ENCODE measurements at places on chromosomes 12 and 14. TPM values are rescaled to one million over a fixed set of nuclear protein-coding genes. Genes with fewer than 3 reads are reported as not detected.
A peak's percentile ranks its signal among the peaks of the same experiment; 100 is the strongest.

Gene CDH24
- total RNA-seq: 7.1 TPM

Gene GCH1
- 4.4 TPM for total RNA-seq

Gene DERA
- 38.3 TPM for total RNA-seq

Gene OVCH1
- not detected for total RNA-seq

Gene FITM1
- total RNA-seq: 0.32 TPM

Gene CYP27B1
- 52.1 TPM for total RNA-seq

Gene VIPAS39
- 13.4 TPM for total RNA-seq

- DNase-seq: no peak
Measured at GRCh38 chr12:124507188-124508109, 60.0 kb downstream of the NCOR2 start.

GRCh38 chr12:120363274-120363855, 5.6 kb downstream of the MSI1 start:
- no peak for DNase-seq

- DNase-seq: peak; percentile 62
Measured at GRCh38 chr14:35355981-35356841, 48.3 kb downstream of the NFKBIA start.

GRCh38 chr14:75542588-75543091, 20.4 kb downstream of the BATF start:
- no peak for DNase-seq

GRCh38 chr14:71591929-71592328, 340.3 kb upstream of the RGS6 start:
- peak; percentile 75 for DNase-seq

DNA sequence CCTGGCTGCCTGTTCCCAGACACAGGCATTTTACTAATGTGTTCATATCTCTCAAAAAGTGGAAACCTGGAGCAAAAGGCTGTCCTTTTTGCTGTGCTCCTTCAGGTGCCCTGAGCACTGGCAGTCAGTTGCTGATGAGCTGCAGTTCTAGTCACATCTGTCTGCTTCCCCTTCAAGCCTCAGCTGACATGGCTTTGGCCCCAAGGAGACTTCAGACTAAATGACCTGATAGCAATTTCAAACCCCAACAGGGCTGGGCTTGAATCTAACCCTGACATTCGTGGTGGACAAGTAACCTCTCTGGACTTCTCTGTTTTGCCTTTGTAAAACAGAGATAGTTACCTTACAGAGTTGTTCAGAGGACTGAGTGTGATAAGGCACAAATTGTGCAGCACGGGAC, 5.7 kb downstream of the SERPINA9 start:
- DNase-seq: no peak

GRCh38 chr12:12975322-12976077, 23.5 kb upstream of the GPRC5D start:
- DNase-seq: peak; percentile 21

- no peak for DNase-seq
Measured at GRCh38 chr14:104101651-104102281, 16.3 kb downstream of the ASPG start.

DNA sequence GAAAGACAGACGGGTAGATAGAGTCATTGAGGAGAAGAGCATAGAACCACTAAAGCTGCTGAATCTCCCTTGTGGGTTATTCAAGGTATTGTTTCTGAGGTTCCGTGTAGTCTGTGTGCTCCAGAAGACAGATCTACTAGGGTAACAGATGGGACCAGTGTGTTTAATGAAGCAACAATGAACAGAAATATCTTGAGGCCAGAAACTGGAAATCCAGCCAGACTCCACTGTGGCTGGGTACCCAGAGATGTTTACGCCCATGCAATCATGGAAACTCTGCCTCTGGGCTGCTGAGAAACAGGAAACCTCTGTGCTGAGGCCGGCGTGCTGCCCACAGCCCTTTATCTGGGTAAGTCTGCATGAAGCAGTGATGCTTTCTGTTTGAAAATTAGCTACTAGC, 8.3 kb downstream of the PROX2 start:
- DNase-seq: no peak

DNA sequence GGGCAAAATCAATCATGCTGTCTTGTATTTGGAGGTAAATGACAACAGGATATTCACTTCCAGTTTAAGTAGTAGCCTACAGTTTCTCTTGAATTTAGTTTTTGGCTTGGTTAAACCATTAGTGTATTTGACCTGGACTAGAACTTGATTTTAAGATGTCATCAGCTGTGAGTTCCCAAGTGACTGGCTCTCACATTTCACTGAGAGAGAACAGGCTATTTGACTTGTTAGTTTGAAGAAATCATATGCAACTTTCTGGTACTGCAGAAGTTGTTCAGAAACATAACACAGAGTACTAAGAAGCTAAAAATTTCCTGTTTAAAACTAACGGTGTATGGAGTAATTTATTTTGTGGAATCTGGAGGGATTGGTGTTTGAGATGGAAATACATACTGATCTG, 22.3 kb downstream of the MNAT1 start:
- no peak for DNase-seq

DNA sequence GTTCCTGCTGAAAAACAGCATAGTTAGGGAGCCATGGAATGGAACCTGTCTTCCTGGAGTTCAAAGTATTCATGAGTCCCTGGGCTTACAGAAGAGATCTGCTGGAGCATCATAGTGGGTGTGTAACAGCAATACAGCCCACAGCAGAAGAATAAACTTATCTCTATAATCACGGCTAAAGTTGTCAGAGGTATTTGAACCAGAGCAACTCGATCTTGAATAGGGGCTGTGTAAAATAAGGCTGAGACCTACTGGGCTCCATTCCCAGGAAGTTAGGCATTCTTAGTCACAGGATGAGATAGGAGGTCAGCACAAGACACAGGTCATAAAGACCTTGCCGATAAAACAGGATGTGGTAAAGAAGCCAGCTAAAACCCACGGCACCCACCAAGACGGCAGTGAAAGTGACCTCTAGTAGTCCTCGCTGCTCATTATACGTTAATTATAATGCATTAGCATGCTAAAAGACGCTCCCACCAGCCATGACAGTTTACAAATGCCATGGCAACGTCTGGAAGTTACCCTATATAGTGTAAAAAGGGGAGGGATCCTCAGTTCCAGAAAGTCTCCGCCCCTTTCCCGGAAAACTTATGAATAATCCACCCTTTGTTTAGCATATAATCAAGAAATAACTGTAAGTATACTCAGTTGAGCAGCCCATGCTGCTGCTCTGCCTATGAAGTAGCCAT, 223.4 kb downstream of the PCNX1 start:
- DNase-seq: peak; percentile 17

DNA sequence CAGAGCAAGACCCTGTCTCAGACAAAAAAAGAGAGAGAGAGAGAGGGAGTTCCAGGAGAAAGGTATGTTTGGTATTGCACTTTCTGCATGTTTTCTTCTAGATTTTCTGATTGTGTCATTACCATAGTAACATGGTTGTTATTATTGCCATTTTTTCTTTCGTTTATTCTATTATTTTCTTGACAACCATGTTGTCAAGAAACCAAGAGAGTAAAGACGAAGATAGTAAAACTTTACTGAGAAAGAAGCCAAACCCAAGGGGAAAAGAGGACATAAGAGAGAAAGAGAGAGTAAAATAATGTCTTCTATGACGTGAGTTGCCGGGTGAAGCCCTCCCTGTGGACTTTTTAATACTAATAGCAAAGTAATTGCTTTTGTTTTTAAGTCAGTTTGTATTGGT, 1186.0 kb upstream of the SEL1L start:
- DNase-seq: no peak
